NCI-H510A treated with DMSO at 0.1 percent for 48 hours (cell line): ENCODE measurements at places on chromosomes 11 and 22.

- DNase-seq: peak; percentile 30
Observed at GRCh38 chr11:70872955-70873735, 379.2 kb downstream of the SHANK2 start.

DNA sequence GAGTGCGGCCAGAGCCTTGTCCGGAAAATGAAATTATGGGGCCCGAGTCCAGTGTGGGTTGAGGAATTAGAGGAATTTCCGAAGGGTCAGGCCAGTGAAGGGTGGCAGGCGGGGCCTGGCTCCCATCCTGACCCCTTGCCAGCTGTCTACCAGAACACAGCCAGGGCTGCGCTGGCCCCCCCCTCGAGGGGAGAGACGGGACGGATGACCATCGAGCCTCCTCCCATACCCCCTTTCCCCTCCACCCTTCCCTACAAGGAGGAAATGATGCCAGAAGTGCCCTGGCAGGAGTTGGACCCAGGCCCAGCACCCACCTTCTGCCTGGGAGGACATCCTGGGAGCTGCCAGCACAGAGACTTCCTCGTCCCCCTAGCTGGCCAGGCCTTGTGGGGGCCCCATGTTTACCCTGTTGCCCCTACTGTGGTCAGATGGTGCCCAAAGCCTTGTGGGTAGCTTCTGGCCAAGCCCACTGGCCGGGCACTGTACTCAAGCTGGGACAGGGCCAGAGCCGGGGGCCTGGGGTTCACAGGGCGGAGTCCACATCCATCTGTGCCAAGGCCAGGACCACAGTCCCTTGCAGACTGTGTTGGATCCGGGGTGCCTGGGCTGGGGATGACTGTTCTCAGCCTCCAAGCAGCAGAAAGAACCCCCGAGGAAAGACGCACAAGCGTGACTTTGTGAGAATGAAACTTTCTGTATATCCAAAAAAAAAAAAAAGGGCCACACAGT lies 20.8 kb downstream of the ARVCF start:
- no peak for DNase-seq

DNA sequence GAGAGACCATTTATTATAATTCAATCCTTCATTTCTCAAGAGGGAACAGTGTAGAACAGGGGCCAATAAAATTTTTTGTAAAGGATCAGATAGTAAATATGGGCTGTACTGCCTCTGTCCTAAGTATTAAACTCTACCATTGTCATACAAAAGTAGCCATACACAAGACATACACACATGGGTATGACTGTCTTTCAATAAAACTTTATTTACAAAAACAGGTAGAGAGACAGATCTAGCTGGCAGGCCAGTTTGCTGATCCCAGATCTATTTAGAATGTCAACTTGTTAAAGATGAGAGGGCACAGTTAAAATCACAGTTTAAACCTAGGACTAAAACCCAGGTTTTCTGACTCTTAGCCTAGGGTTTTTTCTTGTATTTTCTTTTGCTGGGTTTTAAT lies 16.7 kb downstream of the TRAF6 start:
- no peak for DNase-seq

DNA sequence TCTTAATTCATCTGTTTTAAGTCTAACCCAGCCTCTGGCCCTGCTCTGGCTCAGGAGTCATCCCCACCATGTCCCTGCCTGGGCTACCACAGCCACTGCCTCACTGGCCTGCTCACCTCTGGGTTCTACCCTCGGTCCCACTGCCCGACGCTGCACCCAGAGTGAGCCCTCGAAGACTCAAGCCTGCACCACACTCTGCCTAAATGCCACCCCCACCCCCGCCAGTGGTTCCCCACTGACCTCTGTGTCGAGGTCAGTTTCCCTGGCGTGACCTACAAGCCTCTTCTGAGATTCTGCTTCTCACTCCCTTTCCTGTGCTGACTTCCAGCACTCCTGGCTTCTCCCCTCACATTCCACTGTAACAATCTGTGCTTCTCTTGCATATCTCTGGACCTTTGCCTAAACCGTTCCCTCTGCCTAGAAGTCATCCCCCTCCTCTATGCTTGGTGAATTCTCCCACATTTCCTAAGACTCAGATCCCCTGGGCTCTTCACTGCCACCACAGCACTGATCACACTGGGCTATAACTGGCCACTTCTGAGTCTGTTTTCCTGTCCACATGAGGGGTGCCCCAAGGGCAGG lies 12.5 kb upstream of the PDE2A start:
- DNase-seq: no peak

DNA sequence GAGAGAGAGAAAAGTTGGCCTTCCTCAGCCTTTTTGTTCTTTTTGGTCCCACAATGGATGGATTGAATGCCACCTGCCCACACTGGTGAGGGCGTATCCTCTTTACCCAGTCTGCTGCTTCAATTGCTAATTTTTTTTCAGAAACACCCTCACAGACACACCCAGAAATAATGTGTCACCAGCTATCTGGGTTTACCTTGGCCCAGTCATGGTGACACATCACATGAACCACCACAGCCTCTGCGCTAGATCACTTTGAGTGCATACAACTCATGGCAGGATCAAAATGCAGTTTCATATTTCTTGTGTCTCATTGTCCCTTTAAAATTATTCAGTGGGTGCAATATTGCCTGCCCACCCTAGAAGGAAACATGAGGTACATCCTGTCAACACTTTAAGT lies 63.3 kb downstream of the ADAMTS15 start:
- DNase-seq: no peak

- no peak for DNase-seq
Observed at GRCh38 chr22:23168391-23169042, 11.8 kb upstream of the BCR start.
